ENCODE measurements at places on chromosomes 11 and 22. TPM values are rescaled to one million over a fixed set of nuclear protein-coding genes. Genes with fewer than 3 reads are reported as not detected.

GRCh38 chr11:72841397-72841796 lies 27.2 kb downstream of the ATG16L2 start:
- peaks cover 45% of the 10 kb centered on the region for H3K36me3 ChIP-seq
- H3K27ac ChIP-seq: no peak overlapping the region
- no peak for DNase-seq
- no peaks in the 10 kb centered on the region for H3K27me3 ChIP-seq
- H3K4me3 ChIP-seq: no peak overlapping the region

DNA sequence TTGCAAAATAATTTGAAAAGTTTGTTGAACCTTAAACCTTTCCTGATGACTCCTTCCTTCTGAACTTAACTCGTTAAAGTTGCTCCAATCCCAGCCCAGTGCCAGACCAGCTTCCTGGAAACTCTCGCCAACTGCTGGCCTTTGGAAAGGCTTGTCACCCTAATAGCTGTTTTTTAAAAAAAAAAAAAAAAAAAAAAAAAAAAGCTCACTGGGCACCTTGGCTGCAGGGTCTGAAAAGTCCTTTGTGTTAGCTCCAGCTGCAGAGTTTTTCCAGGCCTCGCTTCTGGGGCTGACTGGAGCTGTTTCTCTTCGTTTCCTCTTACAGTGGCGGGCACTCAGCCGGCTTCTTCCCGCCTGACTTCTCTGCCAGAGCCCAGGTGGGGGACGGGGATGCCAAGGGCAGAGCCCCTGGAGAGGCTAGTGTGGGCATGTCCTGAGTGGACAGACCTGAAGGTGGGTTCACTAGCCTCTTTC lies 25.1 kb downstream of the KCNQ1OT1 start:
- no peak for DNase-seq
- H3K27ac ChIP-seq: no peak overlapping the region
- no peaks in the 10 kb centered on the region for H3K36me3 ChIP-seq
- H3K4me3 ChIP-seq: no peak overlapping the region
- H3K27me3 ChIP-seq: no peaks in the 10 kb centered on the region

DNA sequence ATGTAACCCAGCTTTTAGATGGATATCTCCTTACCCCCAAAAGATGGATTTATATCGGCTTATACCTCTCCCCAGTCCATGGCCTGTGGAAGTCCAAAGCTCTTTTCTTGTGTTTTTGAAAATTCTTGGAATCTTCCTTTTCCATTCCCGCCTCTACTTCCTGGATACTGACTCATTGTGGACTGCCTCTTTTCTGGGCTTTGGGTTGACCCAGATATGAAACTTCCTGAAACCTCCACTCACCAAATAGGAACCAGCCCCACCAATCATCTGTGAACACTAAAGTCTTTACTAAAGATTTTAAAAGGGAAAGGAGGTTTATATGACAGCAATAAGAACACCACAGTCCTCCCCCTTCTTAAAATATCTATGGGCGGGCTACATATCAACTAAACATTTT lies 163.4 kb upstream of the SYN3 start:
- no peaks in the 10 kb centered on the region for H3K27me3 ChIP-seq
- H3K27ac ChIP-seq: no peak overlapping the region
- no peak for DNase-seq
- no peaks in the 10 kb centered on the region for H3K36me3 ChIP-seq
- no peaks in the 10 kb centered on the region for H3K4me1 ChIP-seq
- H3K4me3 ChIP-seq: no peak overlapping the region

GRCh38 chr22:26900787-26901186 lies 243.4 kb downstream of the MIAT start:
- peaks cover 3% of the 10 kb centered on the region for H3K4me1 ChIP-seq
- no peak overlapping the region for H3K27ac ChIP-seq
- DNase-seq: no peak

- no peak for DNase-seq
- no peak overlapping the region for H3K4me3 ChIP-seq
- no peak overlapping the region for H3K27ac ChIP-seq
- H3K4me1 ChIP-seq: no peaks in the 10 kb centered on the region
Observed at GRCh38 chr11:111335549-111335948, 37.2 kb downstream of the POU2AF3 start.

GRCh38 chr11:118312328-118312727 lies 7.8 kb downstream of the CD3E start:
- no peak for DNase-seq
- H3K4me3 ChIP-seq: no peak overlapping the region
- H3K36me3 ChIP-seq: peaks cover 84% of the 10 kb centered on the region
- no peaks in the 10 kb centered on the region for H3K27me3 ChIP-seq

- no peaks in the 10 kb centered on the region for H3K36me3 ChIP-seq
- DNase-seq: no peak
- no peak overlapping the region for H3K27ac ChIP-seq
- peaks cover 12% of the 10 kb centered on the region for H3K27me3 ChIP-seq
- no peak overlapping the region for H3K4me3 ChIP-seq
Observed at GRCh38 chr11:119615003-119615881, 113.8 kb downstream of the NECTIN1 start.

DNA sequence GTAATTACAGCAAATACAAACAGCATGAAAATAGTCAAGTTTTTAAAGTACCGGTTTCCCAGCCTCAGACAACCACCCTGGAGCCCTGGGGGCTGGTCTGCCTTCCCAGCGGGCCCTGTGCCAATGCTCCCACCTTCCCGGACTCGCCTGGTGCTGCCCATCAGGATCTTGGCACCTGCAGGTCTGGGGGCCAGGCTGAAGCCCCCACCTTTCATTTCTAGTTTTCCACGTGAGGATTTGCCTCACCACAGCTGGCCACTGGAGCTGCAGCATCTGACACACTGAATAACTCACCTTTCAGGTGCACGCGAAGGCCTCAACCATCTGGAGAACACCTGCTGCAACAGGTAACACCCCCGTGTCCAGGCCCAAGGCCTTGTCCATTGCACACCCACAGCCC lies 108.7 kb upstream of the THY1 start:
- no peak overlapping the region for H3K4me3 ChIP-seq
- no peaks in the 10 kb centered on the region for H3K4me1 ChIP-seq
- H3K36me3 ChIP-seq: no peaks in the 10 kb centered on the region

GRCh38 chr11:75476739-75477613 lies 44.0 kb upstream of the KLHL35 start:
- peaks cover 35% of the 10 kb centered on the region for H3K4me1 ChIP-seq
- peak overlapping the region; percentile 98 for H3K27ac ChIP-seq
- no peaks in the 10 kb centered on the region for H3K27me3 ChIP-seq

- H3K4me1 ChIP-seq: no peaks in the 10 kb centered on the region
- no peak overlapping the region for H3K27ac ChIP-seq
- peaks cover 4% of the 10 kb centered on the region for H3K27me3 ChIP-seq
- H3K4me3 ChIP-seq: no peak overlapping the region
- no peaks in the 10 kb centered on the region for H3K36me3 ChIP-seq
Observed at GRCh38 chr11:111148121-111148520, 97.4 kb upstream of the POU2AF2 start.

DNA sequence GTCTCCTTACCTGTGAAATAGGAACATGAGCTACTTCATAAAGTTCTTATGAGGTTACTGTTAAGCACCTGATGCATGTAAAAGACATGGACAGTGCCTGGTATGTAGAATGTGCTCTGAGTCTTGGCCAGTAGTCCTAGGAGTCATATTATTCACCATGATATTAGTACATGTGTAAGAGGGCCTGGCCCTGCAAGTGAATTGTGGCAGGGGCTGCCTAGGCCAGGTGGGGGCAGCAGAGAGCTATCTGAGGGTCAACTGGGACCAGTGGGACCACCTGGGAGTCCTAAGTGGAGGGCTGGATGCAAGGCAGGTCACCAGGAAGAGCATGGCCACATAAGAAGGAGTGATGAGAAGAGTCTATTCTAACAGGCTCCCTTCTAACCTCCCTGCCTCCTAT lies 529.5 kb downstream of the SOX6 start:
- DNase-seq: peak; percentile 26
- no peaks in the 10 kb centered on the region for H3K27me3 ChIP-seq
- H3K4me3 ChIP-seq: no peak overlapping the region
- H3K27ac ChIP-seq: no peak overlapping the region
- H3K36me3 ChIP-seq: no peaks in the 10 kb centered on the region
- H3K4me1 ChIP-seq: no peaks in the 10 kb centered on the region

DNA sequence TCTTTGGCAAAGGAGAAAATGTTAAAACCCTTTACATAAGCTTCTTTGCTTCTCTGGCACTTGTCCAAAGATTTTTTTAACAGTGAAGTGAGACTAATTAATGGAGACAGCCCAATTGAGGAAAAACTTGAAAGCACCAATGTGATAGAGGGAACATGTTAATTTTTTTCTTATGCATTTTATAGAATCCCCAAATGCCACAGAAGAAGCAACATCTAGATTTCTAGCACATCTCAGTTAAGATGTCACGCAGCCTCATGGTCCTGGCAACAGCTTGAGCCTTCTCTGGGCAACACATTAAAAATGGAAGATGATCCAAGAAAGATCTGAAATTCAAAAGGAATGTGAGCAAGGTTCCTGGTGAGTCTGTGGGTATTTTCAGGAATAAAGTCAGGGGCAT lies 48.5 kb downstream of the PACSIN2 start:
- no peak overlapping the region for H3K27ac ChIP-seq
- H3K27me3 ChIP-seq: no peaks in the 10 kb centered on the region
- H3K4me3 ChIP-seq: no peak overlapping the region

GRCh38 chr11:22749536-22749935 lies 80.1 kb downstream of the SVIP start:
- DNase-seq: no peak
- H3K4me3 ChIP-seq: no peak overlapping the region
- H3K4me1 ChIP-seq: peaks cover 3% of the 10 kb centered on the region
- peaks cover 4% of the 10 kb centered on the region for H3K27me3 ChIP-seq
- H3K27ac ChIP-seq: no peak overlapping the region
- no peaks in the 10 kb centered on the region for H3K36me3 ChIP-seq

DNA sequence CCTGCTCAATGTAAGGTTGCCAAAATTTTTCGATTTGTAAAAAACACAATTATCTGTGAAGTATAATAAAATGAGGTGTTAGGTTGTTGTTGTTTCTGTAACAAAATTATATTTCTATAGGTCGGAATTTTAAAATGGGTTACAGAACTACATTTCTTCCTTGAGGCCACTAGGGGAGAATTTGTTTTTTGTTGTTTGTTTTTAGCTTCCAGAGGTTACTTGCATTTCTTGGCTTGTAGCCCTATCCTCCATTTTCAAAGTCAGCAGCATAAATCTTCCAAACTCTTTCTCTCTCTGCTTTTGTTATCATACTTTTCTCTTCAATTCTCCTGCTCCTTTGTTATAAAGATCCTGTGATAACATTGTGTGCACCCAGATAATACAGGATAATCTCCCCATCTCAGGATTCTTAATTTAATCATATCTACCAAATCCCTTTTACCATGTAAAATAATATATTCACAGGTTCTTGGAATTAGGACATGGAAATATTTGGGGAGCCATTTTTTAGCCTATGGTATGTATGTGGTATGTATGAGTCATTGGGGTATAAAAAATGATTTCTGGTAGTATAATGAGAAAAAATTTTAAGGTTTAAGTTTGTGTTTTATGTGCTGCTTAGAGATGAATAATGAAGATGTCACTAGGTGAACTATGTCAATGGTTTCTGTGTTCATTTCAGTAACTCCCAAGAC lies 9.4 kb upstream of the PATL1 start:
- no peaks in the 10 kb centered on the region for H3K4me1 ChIP-seq
- no peaks in the 10 kb centered on the region for H3K36me3 ChIP-seq
- no peak for DNase-seq
- H3K27me3 ChIP-seq: peaks cover under 1% of the 10 kb centered on the region

DNA sequence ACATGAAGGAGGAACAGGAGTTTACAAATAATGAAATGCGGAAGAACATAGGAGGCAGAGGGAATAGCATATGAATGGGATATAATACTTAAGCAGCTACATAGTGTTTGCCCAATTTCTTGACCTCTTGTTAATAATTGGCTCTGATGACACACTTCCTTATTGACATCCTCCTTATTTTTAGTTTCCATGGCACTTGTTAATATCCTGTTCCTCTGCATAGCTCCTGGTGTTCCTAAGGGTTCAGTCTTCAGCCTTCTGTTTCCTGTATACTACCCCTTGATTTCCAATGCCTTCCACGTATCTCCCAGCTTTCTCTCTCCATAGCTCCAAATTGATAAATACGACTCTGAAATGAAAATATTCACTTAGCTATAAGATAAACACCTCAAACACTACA lies 663.8 kb upstream of the API5 start:
- H3K36me3 ChIP-seq: no peaks in the 10 kb centered on the region
- H3K27me3 ChIP-seq: no peaks in the 10 kb centered on the region
- no peak for DNase-seq
- H3K4me3 ChIP-seq: no peak overlapping the region

MYO7A gene
- not detected for total RNA-seq

OR2AG2 gene
- 0.08 TPM for total RNA-seq

ZNF280B gene
- total RNA-seq: 2.6 TPM

LRRC32 gene
- total RNA-seq: 0.32 TPM

ZNRF3 gene
- 1.2 TPM for total RNA-seq

GPR83 gene
- total RNA-seq: not detected

ETS1 gene
- 456 TPM for total RNA-seq

Data from activated CD8-positive, alpha-beta T cell treated with anti-CD3 and anti-CD28 coated beads, Interleukin-2, amount 10 ng/mL, durations not matched to agents 7 days and 5 days (primary cell).